ENCODE measurements at places on chromosomes 2 and 18.
A peak's percentile ranks its signal among the peaks of the same experiment; 100 is the strongest.

GRCh38 chr2:1993711-1994682 lies 249.7 kb upstream of the PXDN start:
- DNase-seq = no peak

- DNase-seq = peak; percentile 82
Measured at GRCh38 chr2:240565333-240566202, 2.7 kb upstream of the RNPEPL1 start.

DNA sequence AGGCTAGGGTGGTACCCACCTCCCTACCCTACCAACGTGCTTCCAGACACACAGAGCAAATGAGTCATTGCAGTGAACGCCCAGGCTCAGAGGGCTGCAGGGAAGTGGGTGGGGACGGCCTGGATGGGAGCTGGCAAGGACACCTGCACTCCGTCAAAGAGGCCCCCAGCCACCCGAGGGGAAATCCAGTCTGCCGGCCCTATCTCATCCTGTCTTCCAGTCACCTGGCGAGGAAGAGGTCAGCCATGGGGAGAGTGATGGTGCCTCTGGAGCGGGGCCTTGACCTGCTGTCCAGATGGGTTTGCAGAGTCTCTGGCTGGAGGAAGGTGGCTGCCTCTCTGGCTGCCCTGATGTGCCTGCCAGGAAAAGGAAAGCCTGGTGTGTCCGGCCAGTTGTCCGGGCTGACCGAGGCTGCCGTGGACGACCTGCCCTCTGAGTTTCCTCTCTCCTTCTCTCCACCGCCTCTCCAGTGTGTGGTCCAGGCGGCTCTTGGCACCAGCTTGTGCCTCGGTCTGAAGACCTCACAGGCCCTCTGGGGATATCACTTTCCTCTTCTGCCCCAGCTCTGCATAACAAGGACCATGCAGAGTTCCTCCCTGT lies 209.7 kb upstream of the COPS8 start:
- no peak for DNase-seq

GRCh38 chr2:183803596-183803995 lies 679.4 kb downstream of the NUP35 start:
- no peak for DNase-seq

- DNase-seq = no peak
Measured at GRCh38 chr2:127061375-127062273, 45.3 kb downstream of the BIN1 start.

DNA sequence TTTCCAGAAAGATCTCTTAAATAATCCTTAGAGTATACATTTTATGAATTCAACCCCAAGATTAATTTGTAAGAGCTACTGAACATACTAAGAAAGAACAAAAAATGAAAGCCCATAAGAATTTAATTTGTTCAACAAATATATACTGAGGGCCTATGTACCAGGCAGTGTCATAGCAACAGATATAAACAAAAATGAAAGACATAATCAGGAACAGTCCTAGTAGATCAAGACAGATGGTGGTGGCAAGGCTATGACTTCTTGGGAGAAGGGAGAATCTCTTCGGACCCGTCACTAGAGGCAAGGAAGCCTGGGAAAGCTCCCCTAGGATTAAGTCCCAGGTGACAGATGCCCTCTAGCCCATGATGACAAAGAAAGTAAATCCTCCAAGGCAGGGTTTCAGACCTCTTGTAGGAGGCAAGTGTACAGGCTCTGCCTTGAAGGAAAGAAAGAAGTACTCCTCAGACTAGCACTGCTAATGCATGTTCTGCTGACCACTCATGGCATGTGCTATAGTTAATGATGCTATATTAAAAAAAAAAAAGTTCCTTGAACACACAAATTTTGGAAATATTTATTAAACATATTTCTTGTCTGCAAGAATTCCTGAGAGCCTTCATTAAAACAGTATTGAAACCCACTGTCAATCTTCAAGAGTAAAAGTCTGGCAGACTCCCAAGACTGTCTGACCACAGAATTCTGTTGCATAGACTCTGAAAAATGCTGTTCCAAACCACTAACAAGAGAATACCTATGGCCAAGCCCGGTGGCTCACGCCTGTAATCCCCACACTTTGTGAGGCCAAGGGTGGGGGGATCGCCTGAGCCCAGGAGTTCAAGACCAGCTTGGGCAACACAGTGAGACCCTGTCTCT lies 31.5 kb downstream of the NOL10 start:
- DNase-seq = no peak

DNA sequence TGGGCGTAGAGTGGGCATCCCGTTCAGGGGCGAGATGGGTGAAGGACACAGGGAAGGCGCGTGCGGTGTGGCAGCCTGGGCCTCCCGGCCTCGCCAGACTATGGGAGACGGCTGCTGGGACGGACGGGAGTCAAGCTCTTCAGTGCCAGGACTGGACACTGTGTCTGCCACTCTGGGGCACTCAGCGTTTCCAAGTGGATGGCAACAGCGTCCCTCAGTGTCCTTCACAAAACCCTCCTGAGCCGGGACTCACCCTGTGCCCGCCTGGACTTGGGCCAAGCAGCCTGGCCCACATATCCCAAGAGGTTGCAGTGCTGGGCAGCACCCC lies 16.3 kb upstream of the BOK start:
- no peak for DNase-seq

DNA sequence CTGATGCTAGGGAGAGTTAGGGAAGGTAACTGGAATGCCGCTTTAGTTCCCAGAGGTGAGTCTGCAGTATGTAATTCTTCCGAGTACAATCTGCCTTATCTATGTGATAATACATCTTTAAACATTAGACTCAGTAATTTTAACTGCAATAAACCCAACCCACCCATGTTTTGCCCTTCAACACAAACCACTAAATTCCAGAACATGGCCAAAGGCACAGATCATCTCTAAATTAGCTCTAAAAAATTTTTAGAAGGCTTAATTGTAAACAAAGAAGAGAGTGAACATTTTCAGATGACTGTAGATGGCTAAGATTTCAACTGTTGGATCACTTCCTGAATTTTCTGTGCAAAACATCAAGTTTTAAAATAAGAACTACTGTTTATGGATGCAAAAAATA lies 488.7 kb upstream of the ID2 start:
- no peak for DNase-seq

GRCh38 chr2:223050900-223051504 lies 988 bp upstream of the KCNE4 start:
- no peak for DNase-seq
